ENCODE measurements at places on chromosomes 7 and 10.
A peak's percentile ranks its signal among the peaks of the same experiment; 100 is the strongest.

DNA sequence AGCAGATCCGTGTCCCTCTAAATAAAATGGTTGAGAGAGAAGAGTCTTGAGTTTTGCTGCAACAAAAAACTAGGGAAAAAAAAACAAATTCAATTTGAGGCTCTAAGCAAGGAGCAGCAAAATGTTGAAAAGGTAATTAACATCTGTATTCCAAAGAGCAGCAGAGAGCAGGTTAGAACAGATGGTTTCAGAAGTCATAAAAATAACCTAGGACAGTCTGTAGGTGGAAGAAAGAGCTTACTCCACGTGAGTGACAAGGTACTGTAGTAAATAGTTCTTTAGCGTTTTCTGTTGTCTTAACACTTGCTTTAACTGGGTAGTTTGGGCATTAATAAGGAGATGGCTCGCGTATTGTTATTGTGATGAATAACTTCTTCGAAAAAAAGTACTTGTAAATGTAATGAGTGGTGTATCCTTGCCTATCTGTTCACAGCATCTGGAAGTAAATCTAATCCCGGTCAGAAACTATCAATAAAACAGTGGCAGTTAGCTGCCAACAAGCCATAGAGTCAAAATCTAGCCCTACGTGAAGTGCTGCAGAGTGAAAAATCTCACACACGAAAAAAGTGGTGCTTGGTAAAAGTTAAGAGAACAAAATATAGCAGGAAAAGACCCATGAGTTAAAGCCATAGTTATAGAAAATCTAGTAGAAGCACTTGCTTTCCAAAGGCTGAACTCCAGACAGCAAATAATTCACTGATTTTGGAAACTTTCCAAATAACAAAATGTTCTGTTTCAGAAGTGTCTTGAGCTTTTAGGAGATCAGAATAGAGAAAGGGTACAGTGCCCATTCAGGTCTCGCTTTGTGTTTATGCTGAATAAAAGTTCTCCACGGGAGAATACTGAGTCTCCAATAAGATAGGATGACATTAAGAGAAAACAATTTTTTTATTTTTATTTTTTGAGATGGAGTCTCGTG is 49.3 kb upstream of the PARD3 start:
- no peak for DNase-seq

- DNase-seq = no peak
These were observed 3.6 kb upstream of the PRAP1 start for GRCh38 chr10:133343558-133343957.

- no peak for DNase-seq
These were observed 8.6 kb downstream of the CPA5 start for GRCh38 chr7:130353196-130353595.

DNA sequence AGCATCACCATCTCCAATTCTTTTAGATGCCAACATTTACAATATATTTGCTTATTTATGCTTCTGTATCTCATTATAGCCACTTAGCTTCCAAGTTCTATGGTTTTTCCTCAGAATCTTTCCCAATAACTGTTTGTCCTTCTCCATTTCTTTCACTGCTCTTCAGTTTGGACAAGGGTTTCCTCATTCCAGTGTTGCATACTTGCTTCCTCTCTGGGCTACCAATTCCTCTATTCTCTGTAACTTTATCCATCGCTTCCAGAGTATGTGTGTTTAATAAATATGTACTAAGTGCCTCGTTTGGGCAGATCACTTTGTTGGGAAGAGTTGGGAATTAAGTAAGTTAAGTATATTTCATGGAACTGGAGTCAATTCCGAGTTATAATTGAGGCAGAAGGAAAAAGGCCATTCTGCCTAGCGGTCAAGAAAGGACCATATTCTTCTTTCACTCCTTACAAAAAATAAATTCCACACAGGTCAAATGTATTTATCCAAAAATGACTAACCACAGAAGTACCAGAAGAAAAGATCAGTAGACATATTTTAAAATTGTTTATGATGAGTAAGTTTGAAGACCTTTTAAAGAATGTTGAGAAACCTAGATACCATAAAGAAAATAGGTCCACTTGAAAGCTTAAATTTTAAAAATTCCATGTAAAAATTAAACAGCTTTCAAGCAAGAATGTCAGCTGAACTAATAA is 10.8 kb downstream of the STAMBPL1 start:
- DNase-seq = no peak

GRCh38 chr7:102992938-102993717 is 80.3 kb downstream of the LRRC17 start:
- DNase-seq = peak; percentile 9

- no peak for DNase-seq
These were observed 95.4 kb downstream of the ZRANB1 start for GRCh38 chr10:125037145-125037877.

GRCh38 chr7:37040330-37040729 is 316.0 kb upstream of the AOAH start:
- DNase-seq = no peak

GRCh38 chr7:29866490-29866930 is 60.2 kb downstream of the WIPF3 start:
- peak; percentile 82 for DNase-seq

DNA sequence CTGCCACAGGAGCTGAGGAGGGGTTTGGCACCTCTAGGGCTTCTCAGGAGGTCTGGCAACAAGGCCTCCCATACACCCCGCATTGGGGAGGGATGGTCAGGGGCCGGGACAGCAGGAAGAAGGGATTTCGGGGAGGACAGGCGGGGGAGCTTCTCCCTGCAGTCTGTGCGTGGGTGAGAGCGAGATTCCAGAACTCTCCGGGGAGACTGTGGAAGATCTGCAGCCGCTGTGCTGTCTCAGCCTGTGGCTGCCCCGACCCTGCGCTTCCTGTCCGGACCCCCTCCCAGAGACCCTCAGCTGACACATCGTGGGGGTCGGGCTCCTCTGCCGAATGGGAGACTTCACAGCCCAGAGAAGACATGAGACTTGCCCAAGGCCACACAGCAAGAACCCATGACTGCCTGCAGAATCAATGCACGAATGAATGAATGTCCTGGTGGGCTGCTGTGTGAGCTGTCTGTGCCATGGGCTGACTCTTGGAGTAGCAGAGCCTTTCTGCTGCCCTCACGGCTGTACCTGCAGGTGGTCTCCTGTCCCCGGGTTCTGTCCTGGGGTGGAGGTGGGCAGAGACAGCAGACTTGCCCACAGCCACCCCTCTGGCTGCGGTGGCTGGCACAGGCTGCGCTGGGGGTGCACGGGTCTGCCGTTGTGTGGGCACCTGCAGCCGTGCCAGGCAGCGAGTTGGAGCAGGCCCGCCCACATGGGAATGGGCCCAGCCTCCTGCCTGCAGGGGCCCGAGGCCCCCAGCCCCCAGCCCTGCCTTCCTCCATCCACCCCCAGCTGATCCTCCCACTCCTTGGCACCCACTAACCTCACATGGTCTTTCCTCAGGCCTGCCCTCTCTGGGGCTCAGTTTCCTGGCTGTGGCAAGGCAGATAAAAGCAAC is 16.3 kb upstream of the LFNG start:
- DNase-seq = no peak

DNA sequence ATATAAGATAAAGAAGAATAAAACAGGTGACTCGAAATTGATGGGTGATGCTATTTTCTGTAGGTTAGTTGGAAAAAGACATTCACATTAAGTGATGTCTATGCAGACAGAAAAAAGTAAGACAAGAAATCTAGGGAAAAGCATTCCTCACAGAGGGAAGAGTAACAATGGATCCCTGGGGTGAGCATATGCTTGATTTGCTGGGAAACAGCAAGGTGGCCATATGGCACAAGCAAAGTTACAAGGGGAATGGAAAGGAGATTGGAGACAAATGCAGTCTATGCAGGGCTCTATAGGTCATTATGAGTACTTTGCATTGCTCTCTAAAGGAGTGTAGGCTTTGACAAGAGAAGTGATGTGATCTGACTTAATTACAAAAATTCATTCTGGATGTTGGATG is 90.9 kb upstream of the ZNF804B start:
- no peak for DNase-seq

DNA sequence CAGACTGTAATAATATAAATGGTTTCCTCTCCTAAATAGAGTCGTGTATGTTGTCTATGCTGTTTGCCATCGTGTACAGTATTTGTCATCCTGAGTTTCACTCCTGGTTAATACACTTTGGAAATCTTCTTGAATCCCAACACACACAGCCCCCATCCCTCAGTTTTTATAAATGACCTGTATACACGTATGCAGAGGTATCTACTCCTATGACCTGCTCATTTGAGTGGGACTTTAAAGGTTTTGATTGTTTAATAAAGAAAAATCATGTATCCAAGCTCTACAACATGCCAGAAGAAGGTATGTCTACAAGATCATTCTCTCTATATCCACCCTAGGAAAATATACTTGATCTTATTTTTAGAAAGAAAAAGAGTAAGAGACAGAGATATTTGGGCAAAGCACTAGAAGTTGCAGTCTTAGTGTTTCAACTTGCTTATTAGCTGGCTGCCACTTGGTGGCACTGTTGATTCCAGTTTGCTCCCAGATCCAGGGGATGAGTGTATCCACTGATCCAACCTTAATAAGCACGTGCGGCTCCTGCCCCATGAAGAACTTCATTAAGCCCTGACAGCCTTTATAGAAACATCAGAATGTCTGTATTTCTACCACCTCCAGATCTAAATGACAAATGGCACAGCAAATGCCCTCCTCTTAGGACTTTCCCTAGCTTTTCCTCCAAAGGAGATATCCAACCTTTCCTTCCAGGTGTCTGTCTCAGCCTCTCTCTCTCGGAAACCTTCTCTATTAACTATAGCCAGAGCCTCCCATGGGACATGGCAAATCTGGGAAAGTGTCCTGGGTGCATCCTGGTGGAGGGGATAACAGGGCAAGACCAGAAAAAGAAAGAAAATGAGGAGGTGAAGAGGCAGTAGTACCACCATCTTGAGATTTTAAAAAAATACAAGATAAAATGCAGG is 181.6 kb upstream of the NEBL start:
- peak; percentile 12 for DNase-seq

GRCh38 chr7:129376076-129376777 is 58.0 kb upstream of the STRIP2 start:
- DNase-seq = peak; percentile 35

- DNase-seq = no peak
These were observed 203.9 kb downstream of the FRMD4A start for GRCh38 chr10:14126697-14127440.

DNA sequence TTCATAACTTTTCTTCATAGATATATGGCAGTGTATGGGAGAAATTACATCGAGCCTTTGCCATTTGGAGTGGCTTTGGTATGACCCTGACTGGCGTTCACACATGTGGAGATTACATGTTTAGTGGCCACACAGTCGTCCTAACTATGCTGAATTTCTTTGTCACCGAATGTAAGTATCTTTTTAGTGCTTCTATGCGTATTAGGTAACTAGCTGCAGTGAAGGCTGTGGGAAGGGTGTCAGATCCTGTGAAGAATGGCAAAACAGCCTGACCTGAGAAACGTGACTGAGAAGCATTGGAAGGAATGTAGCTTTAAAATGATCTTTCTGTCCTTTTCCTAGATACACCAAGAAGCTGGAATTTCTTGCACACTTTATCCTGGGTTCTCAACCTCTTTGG is 34.5 kb upstream of the VDAC2 start:
- no peak for DNase-seq

DNA sequence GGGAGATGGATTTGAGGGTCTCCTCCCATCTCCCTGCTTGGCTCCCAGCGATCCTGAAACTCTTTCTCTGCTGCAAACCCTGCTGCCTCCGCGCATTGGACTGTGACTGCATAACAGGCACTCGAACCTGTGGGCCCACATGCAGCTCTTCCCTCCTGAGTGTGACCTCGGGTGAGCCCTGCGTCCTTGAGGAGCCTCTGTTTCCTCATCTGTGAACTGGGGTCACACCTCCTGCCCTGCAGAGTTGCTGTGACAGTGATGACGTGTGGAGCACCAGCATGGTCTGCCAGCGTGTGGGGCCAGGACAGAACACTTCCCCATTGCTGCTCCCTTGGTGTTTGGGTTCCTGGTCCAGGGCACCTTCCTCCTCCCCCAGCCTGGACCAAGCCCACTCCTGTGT is 46.9 kb upstream of the PSMG3 start:
- no peak for DNase-seq

DNA sequence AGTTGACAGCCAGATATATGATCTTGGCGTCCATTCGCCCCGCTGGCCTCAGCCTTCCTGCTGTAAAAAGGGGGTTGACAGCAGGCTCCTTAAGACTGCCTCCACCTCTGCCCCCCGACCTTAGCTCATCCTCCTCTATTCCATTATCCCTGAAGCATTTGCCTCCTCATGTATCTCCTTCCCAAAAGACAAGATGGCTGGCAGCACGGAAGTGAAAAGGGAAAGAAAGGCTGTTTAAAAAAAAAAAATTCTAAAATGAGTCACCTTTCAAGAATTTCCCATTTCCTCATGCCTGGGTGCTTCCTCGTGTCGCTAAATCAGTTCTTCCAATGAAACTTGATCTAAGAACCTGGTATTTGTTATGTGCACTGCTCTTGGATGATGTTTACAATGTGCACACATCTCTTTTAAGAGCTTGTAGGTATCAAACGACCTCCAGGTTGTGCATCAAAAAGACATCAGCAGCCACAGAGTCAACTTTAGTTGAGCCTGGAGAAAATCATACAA is 1.7 kb downstream of the SCRN1 start:
- no peak for DNase-seq

GRCh38 chr10:63084690-63085382 is 48.3 kb upstream of the NRBF2 start:
- no peak for DNase-seq

- peak; percentile 21 for DNase-seq
These were observed 75.4 kb upstream of the PDSS1 start for GRCh38 chr10:26621889-26622711.

GRCh38 chr10:54496852-54497251 is 304.2 kb downstream of the PCDH15 start:
- DNase-seq = no peak

GRCh38 chr10:34655286-34656170 is 159.6 kb downstream of the PARD3 start:
- DNase-seq = peak; percentile 16

- no peak for DNase-seq
These were observed 46.0 kb downstream of the ATAD1 start for GRCh38 chr10:87771871-87772500.

- DNase-seq = peak; percentile 44
These were observed at the start of gene JCAD for GRCh38 chr10:30059209-30060107. TSS of gene JCAD (minus strand) at chr10:30059586. CDS start at chr10:30047812, 11,774 bp downstream.

DNA sequence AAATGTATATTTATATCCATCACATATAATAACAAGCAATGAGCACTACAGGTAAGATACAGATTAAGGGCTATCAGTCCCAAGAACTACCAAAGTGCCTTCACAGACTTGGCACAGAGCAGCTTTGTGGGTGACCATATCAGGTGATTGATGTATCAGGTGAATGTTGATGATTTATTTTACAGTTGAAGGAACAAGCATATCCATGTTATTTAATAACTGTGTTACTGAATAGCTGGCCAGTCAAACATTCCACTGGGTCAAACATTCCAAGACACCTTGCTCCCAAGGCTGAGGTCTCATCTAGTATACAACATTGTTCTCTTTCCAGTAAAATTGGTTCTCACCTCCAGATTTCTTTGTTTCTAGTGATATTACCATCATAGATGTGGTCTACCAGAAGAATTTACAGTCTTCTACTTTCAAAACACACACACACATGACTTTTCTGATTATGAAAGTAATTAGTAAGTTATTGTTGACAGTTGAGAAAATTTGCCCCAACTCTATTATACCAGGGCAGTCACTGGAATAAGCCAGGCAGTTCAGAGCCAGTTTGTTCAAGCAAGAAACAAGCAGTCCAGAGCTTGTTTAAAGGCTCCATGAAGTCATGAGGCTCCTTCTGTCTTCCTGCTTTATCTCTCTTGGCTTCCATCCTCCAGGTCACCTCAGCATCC is 68.2 kb downstream of the ELAPOR2 start:
- DNase-seq = no peak

GRCh38 chr10:44511601-44512000 is 126.7 kb upstream of the CXCL12 start:
- DNase-seq = no peak
